ENCODE measurements at places on chromosomes 11 and 22. TPM values are rescaled to one million over a fixed set of nuclear protein-coding genes. Genes with fewer than 3 reads are reported as not detected.

- no peak for DNase-seq
These were observed 29.2 kb downstream of the RSF1 start for GRCh38 chr11:77791301-77791700.

- DNase-seq: no peak
These were observed 14.7 kb downstream of the MPEG1 start for GRCh38 chr11:59197991-59198390.

DTX4 gene
- 6.4 TPM for total RNA-seq

DNA sequence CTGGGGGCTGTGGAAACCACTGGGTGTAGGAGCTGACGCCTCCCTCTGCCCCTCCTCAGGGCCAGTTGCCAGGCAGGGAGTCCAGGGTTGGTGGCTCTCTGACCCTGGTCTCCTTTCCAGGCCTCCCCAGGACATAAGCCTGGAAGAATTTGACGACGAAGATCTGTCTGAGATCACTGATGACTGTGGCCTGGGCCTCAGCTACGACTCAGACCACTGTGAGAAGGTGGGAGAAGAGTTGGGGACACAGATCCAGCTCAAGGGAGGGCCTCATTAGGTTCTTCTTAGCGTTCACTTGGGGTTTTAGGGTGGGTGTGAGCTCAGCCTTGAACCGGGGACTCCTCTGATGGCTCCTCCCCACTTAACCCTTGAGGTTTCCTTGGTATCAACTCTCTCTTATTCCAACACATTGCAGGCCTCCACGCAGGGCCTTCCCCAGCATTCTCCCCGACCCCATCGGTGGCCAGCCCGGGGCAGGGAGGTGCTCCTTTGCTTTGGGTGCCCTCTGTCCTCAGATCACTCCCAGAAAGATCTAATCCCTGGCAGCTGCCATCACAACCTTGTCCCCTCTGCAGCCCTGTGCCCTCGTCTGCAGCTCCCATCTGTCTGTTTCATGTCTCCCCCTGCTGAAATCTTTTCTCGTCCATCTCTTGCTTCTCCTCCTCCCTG is 1.2 kb downstream of the MAPK8IP2 start:
- no peak for DNase-seq

- DNase-seq: no peak
These were observed 9.4 kb downstream of the NCF4 start for GRCh38 chr22:36870250-36870649.

GRCh38 chr11:36509201-36509639 is 852 bp downstream of the TRAF6 start:
- no peak for DNase-seq

GRCh38 chr11:113549611-113550578 is 74.7 kb upstream of the DRD2 start:
- no peak for DNase-seq

PVALB gene
- not detected for total RNA-seq

- DNase-seq: no peak
These were observed 32.8 kb downstream of the ARHGAP20 start for GRCh38 chr11:110679323-110679975.

- DNase-seq: no peak
These were observed 60.4 kb upstream of the CD5 start for GRCh38 chr11:61041755-61042518.

SELENOM gene
- 82.0 TPM for total RNA-seq

YPEL1 gene
- total RNA-seq: 5.4 TPM

- DNase-seq: no peak
These were observed 44.0 kb upstream of the KIRREL3 start for GRCh38 chr11:127044535-127044934.

GRCh38 chr11:93842461-93842860 is 8.0 kb downstream of the VSTM5 start:
- DNase-seq: no peak

All from lower leg skin (tissue), 4 donors.